ENCODE measurements at places on chromosomes 4 and X.

DNA sequence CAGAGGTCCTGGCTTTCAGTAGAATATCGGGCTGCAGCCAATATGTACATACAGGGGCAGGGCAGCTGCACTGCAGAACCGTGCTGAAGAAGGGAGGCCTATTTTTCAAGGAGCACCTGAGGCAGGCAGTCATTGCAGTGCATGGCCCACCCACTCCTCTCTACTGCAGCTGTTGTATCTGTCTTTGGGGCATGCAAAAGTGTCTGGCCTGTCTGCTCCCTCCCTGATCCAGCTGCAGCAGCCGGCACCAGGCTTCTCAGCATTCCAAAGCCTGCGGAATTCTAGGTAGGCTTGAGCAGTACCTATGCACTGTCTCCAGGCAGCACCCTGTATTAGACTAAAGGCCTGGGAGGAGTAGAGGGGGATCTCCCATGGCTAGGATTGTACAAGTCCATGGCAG lies 415.2 kb upstream of the MAGEB16 start:
- DNase-seq, result no peak

DNA sequence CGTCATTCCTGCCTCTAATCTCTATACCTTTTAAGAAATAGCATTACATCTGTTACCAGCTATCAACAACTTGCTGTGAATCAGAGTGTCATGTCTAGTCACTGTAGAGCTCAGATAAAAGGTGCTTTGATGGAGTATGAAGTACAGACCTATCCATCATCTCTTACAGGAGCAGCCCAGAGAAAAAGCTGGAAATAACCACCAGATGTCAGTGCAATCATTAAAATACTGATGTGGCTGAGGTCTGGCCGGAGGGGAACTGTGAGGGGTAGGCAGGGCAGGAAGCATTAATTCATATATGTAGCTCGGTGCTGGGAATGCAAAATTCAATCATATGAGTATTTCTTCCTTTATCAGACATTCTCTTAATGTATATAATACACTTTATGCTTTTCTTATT lies 100.6 kb downstream of the AKAP4 start:
- DNase-seq, result no peak

DNA sequence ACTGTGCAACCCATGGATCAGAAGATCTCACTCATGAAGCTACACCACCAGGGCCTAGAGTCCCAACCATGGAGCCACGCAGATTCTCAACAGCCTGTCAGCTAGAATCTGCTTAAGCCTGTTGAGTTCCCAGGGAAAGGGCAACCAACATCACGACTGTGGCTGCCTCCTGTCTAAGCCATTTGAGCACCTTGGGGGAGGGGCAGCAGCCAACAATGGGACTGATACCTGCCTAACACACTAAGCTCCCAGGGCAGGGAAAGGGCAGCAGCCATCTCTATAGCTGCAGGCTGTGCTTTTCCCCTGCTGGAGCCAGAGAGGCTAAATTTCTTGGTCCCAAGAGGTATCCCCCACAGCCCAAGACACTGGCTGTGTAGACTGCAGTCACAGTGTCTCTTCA lies 96.5 kb upstream of the TCEAL2 start:
- DNase-seq, result no peak

DNA sequence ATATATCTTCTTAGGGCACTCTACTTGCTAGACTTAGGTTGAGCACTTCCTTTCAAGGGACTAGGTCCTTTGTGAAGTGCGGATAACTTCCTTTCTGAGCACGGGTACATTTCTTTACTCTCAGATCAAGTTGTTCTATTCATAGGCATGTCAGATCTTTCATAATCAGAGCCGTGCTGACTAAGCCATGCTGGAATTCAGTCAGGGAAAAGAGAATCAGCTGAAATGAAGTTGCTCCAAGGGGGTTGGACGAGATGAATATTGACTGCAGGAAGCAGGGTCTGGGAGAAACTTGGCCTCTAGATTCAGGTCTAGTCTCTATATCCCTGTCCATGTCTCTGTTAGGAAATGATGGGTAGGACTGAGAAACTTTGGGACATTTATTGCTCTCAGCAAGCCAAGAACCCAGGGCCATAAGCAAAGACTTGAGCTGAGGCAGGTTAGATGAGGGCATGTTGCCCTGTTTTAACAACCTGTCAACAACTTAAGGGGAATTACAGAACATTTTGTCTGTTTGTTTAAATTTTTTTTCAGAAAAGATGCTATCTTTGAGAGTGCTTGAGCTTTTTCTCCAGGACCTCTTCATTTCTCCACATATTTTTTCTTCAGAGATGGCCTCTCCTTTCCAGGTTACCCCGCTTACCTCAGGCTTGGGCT lies 28.3 kb downstream of the AREG start:
- no peak for DNase-seq

- no peak for DNase-seq
Measured at GRCh38 chr4:147355847-147356246, 125.0 kb upstream of the EDNRA start.

DNA sequence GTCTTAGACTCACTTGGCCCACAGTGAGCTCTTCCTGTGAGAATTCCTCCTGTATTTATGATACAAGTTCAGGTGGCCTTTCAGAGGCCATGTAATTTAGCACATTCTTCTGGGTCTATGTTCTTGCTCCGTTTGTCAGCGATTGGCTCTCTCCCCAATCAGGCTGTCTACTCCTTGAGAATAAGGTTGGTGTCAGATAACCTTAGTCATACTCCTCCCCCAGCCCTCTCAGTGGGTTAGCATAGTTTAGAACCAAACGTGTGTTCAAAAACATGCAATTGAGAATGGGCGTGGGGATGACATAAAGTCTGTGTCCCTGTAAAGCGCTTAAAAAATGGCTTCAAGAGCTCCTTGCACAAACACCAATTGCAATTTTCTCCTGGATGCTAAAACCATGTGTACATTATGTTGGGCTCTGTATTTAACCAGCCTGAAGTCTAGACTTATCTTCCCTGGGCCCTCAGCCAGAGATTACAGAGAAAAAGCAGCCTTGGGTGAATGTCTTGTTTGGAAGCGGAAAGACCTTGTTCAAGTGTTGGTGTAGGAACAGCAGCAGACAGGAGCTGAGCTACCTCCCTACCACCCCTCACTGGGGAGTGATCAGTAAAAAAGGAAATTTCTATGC lies 9.9 kb upstream of the CT47C1 start:
- DNase-seq, result no peak

DNA sequence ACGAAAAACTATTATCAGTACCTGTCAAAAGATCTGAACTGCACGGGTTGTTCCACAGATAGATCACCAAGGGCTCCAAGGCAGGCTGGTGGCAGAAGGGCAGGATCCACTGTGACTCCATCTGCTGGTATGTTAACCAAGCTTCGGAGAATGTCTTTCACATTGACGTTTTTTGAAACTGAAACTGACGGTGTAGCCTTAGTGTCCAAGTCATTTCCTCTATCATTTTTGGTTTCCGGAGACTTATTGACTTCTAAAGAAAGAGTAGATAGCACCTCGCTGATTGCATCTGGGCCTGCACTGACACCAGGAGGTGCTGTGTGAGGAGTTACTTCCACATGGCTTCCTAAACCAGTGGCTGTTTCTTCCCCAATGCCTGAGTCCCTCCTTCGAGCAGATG lies 186.9 kb downstream of the LRBA start:
- peak; percentile 8 for DNase-seq

- no peak for DNase-seq
Measured at GRCh38 chr4:103429283-103429682, 231.1 kb upstream of the CENPE start.

DNA sequence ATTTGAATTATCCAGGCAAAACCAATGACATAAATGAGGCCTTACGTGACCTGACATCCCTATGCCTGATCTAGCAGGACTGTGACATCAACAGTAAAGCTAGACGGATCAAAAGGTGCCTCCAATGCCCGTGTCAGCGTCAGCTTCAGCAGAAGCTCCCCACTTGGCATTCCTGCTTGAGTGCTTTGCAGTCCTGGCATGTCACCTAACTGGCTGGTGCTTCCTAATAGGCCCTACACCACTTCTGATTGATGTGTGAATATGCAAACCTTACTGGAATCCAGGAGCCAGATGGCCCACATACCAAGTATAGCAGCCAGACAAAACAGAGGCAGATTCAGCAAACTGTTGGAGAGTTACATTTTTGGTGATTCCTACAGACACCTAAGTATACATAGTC lies 224.2 kb downstream of the DMD start:
- DNase-seq, result no peak

Measured in effector CD4-positive, alpha-beta T cell (primary cell).